H4 (cell line): ENCODE measurements at places on chromosomes 6 and 20. TPM values are rescaled to one million over a fixed set of nuclear protein-coding genes. Genes with fewer than 3 reads are reported as not detected.

The SEL1L2 gene
- total RNA-seq: not detected in 2 replicates

The ZNF391 gene
- total RNA-seq: 0.37 and 0.91 TPM in 2 replicates

The C6orf15 gene
- total RNA-seq: not detected in 2 replicates

The DAAM2 gene
- total RNA-seq: 7.2 and 9.6 TPM in 2 replicates

The KIAA0408 gene
- total RNA-seq: 0.94 and 1.4 TPM in 2 replicates

The MEI4 gene
- total RNA-seq: 0.14 TPM in 1 of 2 replicates, not detected in the other

The LY6G5C gene
- total RNA-seq: 0.97 TPM in 1 of 2 replicates, not detected in the other

The TSBP1 gene
- total RNA-seq: not detected in 2 replicates

The COL20A1 gene
- 0.27 TPM in 1 of 2 replicates, not detected in the other for total RNA-seq

The TMEM217 gene
- total RNA-seq: 1.1 and 1.6 TPM in 2 replicates

The GNAS-AS1 gene
- total RNA-seq: 1.5 and 3.0 TPM in 2 replicates

The PDYN gene
- not detected in 2 replicates for total RNA-seq

The GLYATL3 gene
- total RNA-seq: not detected in 2 replicates

The SLC13A3 gene
- total RNA-seq: 0.12 TPM in 1 of 2 replicates, not detected in the other

The CLPSL2 gene
- total RNA-seq: 5.7 TPM in 1 of 2 replicates, not detected in the other

The OPRL1 gene
- total RNA-seq: 0.23 and 0.97 TPM in 2 replicates

The BTNL2 gene
- not detected in 2 replicates for total RNA-seq

The SMLR1 gene
- total RNA-seq: not detected in 2 replicates

The SLC22A3 gene
- not detected in 2 replicates for total RNA-seq

The PTGIS gene
- total RNA-seq: not detected in 2 replicates
